NCI-H146 (cell line): ENCODE measurements at places on chromosomes 7 and 10.

GRCh38 chr10:28722065-28722803 lies 44.9 kb downstream of the BAMBI start:
- DNase-seq = peak; percentile 92

DNA sequence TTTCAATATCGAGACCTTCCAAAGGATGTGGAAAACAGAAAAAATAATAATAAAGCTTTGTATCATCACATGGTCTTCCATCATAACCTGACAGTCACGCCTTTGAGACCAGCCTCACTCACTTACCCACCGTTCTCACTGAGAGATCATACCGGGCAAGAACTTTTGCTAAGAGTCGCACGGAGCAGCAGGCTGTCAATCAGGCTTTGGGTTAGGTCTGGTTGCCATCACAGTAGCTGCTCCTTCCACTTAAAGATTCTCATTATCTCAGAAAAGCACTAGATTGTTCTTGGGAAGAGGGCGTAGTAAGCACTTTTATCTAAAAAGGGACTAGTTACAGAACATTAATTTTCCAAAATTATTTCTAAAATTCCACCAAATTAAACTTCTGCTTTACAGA lies 2.0 kb downstream of the RELN start:
- DNase-seq = no peak

DNA sequence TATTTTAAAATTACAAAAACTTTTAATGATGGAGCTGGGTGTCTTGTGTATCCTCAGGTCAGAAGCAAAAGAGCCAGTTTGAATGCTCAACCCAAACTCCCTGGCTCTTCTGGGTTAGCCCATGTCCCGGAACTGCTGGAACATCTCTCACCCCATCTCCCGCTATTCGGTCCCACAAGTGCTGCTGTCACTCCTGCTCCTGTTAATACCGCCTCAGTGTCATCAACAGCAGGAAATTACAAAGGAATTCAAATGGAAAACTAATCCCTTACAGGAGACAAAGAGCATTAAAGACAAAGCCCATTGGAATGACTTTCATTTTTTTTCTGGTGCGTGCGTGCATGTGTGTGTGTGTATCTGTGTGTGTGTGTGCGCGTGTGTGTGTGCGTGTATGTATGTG lies 112.0 kb upstream of the C7orf33 start:
- DNase-seq = no peak

- peak; percentile 79 for DNase-seq
These were observed 154.7 kb downstream of the RNLS start for GRCh38 chr10:88428442-88428841.

DNA sequence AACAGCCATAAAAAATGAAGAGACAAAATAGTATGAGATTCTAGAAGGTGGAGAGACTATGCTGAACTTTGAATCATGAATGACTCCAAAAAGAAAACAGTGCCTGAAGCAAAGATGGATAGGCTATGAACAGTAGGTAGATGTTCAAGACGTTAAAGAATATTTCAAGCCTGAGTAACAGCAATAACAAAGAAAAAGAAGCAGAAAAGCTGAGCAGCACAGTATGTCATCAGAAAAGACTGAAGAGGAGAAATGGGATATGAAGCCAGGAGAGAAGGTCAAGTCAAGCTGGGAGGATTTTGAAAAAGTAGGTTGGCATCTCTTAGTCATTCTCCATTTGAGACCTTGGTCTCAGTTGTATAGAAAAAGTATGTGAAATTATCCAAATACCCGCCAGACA lies 484.4 kb downstream of the SORCS1 start:
- no peak for DNase-seq

DNA sequence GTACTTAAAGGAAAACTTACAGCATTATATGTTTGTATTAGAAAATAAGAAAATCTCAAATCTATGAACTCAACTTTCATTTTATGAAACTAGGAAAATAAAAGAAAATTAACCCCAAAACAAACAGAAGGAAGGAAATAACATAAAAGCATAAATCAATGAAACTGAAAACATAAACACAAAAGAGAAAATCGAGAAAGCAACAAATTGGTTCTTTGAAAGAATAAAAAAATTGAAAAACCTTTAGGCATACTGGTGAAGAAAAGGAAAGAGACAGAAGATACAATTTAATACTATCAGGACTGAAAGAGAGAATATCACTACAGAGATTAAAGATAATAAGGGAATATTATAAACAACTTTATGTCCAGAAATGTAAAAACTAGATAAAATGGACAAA lies 21.2 kb downstream of the PRTFDC1 start:
- no peak for DNase-seq

DNA sequence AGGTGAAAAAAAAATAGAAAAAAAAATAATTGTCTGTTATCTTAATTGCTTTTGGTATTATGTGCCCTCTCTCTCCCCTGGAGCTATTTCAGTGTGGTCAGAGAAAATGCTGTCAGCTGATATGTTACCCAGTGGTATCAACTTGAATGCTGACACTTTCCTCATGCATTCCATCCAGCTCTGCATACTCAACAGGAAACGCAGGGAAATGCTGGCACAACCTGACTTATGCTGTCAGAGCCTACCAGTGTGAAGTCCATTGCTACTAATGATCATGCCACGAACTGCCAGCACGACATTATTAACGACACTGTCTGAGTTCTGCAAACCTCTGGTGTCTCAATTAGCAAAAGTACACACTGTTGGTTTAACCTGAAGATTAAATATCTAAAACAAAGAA lies 182.8 kb downstream of the ZWINT start:
- DNase-seq = peak; percentile 90

- DNase-seq = no peak
These were observed 692 bp downstream of the CARD11 start for GRCh38 chr7:3042861-3043489.

GRCh38 chr10:33273295-33274002 lies 61.0 kb downstream of the NRP1 start:
- DNase-seq = no peak

GRCh38 chr10:96663797-96664196 lies 56.5 kb downstream of the PIK3AP1 start:
- DNase-seq = no peak

DNA sequence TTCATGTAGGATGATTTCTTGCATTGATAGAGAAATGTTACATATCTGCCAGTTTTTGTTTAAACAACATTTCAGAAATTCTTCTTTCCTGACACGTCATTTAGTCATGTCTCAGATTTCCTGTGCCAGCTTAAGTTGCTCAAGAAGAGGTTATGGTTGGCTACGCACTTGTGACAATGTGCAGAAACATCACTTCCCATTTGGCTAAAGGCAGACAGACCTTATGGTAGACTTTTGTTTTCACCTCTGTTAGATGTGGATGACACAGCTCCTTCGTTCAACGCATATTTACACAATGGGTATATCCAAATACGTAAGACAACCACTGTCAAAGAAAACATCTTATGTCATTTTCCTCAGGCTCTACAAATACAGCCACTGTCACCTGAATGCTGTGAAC lies 125.8 kb downstream of the DOCK4 start:
- no peak for DNase-seq

DNA sequence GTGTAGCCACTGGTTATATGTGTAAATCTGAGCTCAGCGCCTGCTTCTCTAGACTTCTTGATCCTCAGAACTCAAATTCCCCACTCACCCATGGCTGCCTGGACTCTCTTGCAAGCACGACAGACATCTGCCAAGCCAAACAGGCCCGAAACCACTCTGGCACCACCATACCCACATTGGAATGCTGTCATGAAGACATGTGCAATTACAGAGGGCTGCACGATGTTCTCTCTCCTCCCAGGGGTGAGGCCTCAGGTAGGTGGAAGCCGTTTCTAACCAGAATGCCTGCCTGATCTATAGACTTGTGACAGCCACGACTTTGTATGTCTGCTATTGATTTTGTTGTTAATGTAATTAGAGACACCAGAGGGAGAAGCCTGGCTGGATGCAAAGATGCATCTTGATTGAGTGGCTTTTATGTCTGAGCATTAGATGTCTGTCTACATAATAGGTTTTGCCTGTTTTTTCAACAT lies 4.0 kb downstream of the BAMBI start:
- DNase-seq = peak; percentile 28

GRCh38 chr10:101588879-101589278 lies 758 bp downstream of the DPCD start:
- no peak for DNase-seq

GRCh38 chr10:127398140-127398970 lies 150.8 kb upstream of the NPS start:
- DNase-seq = peak; percentile 7
